ENCODE measurements at places on chromosomes 11 and 22.

GRCh38 chr11:79637219-79637618 lies 196.4 kb upstream of the TENM4 start:
- DNase-seq, result no peak

- DNase-seq, result peak; percentile 55
These were observed 41.9 kb downstream of the LRP5 start for GRCh38 chr11:68354148-68354872.

- DNase-seq, result peak; percentile 21
These were observed 102.5 kb downstream of the TIMP3 start for GRCh38 chr22:32904044-32904443.

DNA sequence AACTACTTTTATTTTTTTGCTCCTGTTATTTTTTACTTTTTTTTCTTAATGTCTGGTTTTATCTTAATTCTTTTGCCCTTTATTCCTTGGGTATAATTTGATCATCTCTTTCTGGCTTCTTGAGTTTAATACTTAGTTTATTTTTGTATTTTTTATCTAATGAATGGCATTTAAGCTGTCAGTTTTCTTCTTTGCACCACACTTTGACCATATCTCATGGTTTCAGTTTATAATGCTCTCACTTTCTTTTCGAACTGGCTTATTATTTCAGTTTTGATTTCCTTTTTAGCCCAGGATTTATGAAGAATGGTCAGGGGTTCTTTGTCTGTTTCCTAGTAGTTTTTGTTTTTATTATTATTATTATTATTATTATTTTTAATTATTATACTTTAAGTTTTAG lies 48.3 kb downstream of the QSER1 start:
- DNase-seq, result no peak
